ENCODE measurements at places on chromosomes 2 and 18.

DNA sequence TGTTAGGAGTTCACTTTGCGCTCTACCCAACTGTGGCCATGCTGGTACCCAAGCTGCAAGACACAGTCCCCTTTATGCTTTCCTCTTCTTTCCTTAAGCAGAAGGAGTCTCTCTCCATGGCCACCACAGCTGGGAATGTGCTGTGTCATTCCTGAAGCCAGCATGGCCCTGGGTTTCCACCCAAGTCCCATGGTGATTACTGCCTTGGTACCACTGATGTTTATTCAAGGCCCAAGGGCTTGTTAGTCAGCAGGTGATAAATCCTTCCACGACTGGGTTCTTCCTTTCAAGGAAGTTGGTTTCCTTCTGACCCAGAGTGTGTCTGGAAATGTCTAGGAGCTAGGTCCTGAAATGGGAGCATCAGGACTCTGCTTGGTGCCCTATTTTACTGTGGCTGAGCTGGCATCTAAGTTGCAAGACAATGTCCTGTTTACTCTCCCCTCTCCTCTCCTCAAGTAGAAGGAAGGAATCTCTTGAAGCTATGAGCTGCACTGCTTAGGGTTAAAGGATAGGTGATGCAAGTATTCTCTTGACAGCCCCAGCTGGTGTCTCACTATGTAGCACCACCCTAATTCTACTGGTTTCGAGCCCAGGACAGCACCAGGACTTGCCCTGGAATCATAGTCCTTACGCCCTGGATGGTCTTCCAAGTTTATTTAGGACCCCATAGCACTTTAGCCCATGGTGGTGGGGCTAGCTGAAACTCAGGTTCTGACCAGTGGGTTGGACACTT, 18.7 kb upstream of the NUP35 start:
- DNase-seq, result no peak

DNA sequence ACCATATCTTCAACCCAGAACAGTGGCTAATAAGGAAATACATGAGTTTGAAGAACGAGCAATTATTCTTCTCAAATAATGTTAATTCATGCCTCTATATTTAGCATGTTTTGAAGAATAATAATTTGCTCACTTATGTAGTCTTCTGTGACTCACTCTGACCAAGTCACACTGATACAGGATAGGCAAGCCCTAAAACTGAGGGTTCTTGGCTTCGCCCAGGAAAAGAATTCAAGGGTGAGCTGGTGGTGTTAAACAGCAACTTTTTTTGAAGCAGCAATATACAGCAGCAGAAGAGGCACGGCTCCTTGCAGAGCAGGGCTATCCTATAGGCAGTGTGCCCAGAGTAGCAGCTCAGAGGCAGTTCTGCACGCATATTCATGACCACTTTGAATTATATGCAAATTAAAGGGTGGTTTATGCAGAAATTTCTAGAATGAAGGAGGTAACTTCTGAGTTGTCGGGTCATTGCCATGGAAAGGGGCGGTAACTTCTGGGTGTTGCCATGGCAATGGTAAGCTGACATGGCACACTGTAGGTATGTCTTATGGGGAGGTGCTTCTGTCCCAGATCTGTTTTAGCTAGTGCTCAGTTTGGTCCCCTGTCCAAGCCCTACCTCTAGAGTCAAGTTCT, 200.6 kb downstream of the RND3 start:
- no peak for DNase-seq

DNA sequence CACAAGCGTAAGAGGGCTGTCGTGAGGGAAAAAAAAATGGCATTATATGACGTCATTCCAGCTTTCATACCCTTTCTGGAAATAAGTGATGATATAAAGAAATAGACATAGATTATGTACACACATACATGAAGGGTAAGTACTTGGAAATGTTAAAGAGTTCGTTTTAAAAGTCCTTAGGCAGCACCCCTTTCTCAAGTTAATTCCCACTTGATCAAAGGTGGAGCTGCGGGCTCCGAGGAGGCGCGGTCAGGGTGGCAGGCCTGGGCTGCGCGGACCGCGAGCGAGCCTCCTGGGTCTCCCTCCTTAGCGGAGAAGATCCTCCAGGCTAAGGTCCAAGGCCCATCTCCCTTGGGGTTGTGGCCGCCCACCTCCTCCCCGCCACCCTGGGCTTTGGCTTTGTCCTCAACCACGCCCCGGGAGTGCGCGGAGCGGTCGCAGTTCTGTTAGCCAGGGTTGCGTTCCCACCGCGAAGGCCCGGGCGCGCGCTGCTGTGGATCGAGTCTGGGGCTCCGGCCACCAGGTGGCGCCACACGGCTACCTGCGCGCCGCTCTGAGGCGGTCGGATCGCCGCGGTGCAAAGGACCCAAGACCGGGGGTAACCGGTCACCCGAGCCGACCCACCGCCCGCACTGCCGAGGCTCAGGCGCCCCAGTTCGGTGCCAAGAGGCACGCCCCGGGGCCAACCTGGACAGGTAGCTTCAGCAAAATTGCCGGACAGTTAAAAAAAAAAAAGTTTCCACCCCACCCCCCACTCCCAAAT, 66.8 kb downstream of the HNRNPLL start:
- no peak for DNase-seq

GRCh38 chr2:23292024-23292423, 93.0 kb upstream of the KLHL29 start:
- no peak for DNase-seq

DNA sequence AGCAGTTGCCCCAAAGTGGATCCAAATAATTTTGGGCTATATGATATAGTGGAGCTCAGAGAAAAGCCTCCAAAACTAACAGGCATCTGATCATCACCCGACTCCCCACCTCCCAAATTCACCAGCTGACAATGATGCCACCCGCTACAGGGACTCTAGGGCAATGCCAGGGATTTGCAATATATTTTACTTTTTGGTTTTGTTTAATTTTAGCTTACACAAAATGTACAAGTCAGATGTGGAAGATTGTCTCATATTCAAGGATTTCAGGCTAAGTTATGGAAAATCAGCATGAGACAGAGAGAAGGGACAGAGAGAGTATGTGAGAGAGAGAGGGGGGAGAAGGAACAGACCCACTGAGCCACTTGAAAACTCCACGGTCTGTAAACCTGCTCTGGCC, 187.4 kb downstream of the TMEM247 start:
- DNase-seq, result no peak

- DNase-seq, result no peak
These were observed 176.2 kb downstream of the CALCRL start for GRCh38 chr2:187271825-187272224.

GRCh38 chr2:1305342-1306013, 107.8 kb upstream of the TPO start:
- DNase-seq, result no peak

- no peak for DNase-seq
These were observed 52.4 kb downstream of the REEP1 start for GRCh38 chr2:86284987-86285386.

DNA sequence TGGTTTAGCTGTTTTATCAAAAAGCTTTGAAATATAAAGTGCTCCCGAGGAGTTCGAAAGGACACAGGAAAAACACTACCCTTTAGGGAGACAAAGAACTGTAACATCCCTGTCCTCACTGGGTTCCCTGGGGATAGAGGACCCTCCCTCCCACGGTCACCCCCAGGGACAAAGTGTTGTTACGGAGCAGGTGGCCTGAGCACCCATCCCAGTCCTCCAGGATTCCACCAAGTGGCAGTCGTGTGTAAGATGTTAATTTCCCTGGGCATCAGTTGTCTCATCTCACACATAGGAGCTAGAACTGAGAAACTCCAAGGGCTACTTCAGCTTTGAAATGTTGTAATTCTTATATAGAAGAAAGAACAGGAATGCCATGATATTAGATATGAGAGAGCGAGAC, 137.7 kb downstream of the ALK start:
- no peak for DNase-seq

DNA sequence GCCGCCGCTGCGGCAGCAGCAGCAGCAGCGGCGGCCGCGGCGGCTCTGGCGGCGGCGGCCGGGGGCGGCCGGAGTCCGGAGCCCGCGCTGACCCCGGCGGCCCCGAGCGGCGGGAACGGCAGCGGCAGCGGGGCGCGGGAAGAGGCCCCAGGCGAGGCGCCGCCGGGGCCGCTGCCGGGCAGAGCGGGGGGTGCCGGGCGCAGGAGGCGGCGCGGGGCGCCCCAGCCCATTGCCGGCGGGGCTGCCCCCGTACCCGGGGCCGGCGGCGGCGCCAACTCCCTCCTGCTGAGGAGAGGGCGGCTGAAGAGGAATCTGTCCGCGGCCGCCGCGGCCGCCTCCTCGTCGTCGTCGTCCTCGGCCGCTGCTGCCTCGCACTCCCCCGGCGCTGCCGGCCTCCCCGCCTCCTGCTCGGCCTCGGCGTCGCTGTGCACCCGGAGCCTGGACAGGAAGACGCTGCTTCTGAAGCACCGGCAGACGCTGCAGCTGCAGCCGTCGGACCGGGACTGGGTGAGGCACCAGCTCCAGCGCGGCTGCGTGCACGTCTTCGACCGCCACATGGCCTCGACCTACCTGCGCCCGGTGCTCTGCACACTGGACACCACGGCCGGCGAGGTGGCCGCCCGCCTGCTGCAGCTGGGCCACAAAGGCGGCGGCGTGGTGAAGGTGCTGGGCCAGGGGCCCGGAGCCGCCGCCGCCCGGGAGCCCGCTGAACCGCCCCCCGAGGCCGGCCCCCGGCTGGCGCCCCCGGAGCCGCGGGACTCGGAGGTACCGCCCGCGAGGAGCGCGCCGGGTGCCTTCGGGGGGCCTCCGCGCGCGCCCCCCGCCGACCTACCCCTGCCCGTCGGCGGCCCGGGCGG, 646 bp downstream of the PHLPP1 start:
- peak; percentile 47 for DNase-seq

DNA sequence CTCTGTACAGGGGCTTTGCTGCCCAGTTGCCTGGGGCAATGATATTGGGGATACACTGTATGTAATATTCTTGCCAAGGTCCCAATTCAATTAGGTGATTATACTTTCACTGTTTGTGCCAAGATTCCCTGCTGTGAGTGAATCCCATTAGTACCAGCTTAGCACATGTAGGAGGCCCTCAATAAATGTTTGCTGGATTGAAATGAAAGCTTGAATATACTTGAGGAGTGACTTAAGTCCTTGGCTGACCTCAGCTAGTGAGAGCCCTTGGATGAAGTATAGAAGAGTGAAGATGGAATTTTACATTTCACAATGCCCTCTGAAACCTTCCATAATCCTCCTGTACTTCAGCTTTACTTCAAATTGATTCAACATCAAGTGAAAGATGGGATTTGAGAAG, 102.9 kb downstream of the GATA6 start:
- peak; percentile 21 for DNase-seq

All from DMS153 (cell line).